ENCODE measurements at places on chromosomes 2 and 18.

- DNase-seq, result no peak
Observed at GRCh38 chr2:106147159-106147558, 46.9 kb downstream of the UXS1 start.

DNA sequence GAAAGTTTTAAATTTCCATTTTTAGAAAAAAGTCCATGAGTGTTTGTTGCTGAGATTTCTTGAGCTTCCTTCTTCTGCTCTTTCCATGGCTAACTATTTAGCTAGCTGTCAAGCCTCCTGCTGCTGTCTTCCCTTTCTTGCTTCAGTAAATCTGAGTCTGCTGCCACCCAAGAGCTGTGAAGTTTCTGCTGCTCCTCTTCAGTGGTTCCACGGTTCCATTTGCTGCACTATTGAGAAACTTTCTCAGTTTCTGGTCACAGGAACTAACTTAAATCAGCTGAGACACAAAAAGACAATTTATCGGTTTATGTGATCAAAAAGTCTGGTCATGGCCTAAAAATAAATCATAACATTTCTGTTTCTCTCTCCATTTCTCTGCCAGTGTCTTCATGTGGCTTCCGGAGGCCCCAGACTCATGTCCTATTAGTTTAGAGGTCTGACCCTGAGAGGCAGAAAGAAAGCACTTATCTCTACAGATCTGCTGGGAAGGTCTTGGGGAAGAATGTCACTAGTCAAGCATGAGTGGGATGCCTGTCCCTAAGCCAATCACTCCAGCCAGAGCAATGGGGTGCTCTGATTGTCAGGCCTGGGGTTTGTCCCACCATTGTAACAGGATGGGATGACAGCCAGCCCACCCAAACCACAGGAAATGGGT lies 73.0 kb upstream of the ARL4C start:
- no peak for DNase-seq

- DNase-seq, result no peak
Observed at GRCh38 chr2:152557273-152557888, 159.9 kb downstream of the PRPF40A start.

DNA sequence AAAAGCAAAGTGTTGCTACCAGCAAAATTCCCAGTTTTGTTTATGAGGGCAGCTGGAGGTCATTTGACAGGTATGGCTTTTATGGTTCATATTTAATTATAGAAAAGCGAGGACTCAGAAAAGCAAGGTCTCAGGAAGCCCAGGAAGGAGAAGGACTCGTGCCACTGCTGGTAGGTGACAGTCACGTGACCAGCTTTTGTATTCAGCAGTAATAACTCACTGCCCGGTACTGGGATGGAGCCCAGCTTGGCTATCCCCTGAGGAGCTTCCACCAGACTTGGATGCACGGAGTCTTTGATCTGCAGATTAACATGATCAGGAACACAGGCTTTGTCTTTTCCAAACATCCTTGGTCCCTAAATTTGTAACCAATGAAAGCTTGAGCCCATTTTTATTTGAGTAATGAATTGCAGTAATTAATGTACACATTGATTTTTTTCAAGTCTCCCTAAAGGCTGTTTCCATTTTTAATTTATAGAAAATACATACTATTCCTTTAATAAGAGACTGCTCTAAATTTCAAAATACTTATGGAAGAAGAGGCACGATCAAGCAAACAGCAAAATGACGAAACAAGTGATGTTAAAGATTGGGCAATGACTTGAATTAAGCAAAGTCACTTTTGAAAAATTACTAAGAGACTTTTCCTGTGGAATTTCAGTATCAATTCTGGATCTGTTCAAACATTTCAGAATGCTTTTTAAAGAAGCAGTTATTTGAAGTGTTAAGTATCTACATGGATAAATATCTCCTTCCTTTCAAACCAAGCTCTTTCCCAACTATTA lies 251.7 kb upstream of the HNRNPA3 start:
- DNase-seq, result no peak

DNA sequence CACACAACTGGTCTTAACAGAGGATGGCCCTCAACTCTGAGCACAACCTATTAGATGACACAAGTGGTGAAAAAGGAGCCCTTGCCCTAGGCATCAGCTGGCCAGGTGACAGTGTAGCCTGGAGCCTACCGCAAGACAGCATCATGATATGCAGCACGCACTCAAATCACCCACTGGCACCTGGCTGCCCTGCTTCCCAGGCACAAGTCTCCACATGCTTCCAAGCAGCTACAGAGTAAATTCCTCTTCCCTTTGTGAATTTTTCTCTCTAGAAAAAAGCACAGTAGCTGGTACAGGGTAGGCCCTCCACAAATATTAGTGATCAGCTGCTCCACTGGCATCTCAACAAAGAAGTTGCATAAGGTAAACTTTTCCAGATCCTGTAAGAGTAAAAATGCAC lies 6.0 kb downstream of the FBXO15 start:
- DNase-seq, result no peak

DNA sequence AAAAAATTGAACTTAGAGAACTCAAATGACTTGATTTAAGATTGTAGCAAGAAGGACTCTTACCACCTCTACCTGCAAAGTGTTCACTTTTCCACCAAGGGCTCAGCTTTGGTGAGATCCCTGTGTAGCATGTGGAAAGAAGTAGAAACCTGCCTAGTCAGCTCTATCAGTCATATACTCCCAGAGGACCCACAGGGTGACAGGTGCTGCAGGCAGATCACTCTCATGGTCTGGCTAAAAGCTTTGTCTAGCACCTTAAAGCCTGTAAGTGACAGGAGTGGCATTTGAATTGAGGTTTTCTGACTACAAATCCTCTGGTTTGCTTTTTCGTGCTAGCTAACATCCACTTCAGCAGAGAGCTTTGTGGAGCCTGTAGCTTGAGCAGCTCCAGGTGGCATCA lies 18.7 kb upstream of the NEMP2 start:
- no peak for DNase-seq

DNA sequence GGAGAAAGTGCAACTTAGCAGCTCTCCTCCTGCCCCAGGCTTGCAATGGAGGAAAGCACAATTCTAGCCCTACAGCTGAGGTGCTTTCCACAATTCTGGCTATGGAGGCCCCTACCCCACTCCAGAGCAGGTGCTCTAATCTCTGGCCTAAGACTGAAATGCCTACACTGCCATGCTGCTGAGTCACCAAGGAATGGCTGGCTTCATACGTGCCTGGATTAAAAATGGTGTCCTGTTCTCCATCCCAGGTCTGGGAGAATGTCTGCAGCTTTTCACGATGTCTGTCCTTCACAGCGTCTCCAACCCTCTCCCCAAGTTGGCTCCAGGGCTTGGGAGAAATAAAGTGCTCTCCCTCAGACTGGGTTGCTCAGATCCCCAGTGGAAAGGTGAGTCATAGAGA lies 48.5 kb downstream of the MBOAT2 start:
- no peak for DNase-seq

DNA sequence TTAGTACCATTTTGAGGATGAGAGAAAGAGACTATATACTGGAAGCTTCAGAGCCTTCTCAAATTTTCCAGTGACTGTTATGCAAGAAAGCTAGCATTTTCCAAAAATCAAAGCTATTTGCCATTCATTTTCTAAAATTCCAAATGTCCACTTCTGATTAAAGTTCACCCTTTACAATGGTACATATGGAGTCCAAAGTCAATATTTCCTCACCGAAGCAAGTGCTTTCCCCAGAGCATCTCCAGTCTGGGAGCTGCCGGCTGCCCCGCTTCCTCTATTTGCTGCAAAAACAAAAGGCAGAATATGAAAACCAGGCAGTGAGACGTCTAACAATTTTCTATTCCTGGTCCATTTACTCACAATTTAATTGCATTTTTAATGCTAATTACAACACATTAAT lies 302.0 kb upstream of the CCDC68 start:
- no peak for DNase-seq

- DNase-seq, result no peak
Observed at GRCh38 chr2:227134591-227134990, 29.4 kb downstream of the COL4A4 start.

DNA sequence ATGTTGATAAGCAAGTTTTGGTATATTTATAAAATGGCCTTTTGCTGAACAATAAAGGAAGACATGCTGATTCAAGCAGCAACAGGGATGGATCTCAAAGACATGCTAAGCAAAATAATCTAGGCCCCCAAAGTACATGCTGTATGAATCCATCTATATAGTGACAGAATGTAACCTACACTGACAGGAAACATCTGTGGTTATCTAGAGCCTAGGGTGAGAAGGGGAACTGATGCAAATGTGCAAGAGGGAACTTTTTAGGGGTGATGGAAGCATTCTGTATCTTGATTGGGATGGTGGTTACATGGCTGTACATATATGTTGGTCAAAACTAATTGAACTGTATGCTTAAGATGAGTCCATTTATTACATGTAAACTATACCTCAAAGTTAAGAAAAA lies 24.2 kb downstream of the CNRIP1 start:
- DNase-seq, result no peak
